ENCODE measurements at places on chromosomes 2 and 18.

DNA sequence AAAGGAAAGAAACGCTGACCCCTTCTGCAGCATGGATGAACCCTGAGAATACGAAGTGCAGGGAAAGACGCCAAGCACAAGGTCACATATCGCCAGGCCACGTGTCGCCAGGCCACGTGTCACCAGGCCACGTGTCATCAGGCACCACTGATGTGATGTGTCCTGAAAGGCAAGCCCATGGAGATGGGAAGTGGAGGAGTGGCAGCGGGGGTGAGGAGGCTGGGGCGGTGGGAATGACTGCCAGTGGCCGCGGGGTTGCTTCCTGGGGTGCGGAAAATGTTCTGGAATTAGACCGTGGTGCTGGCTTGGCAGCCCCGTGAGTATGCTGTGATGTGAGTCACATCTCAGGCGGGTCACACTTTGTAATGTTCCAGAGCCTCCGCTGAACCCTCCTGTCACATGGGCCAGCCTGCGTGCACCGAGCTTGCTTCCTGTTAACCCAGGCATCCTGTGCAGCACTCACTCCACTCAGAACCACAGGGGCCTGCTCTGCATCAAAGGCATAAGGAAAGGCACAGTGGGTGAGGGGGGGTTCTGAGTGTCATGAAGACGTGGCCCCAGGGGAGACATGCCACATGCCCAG, 39.0 kb downstream of the SLC66A2 start:
- peak; percentile 8 for DNase-seq

GRCh38 chr2:239609162-239609561, 208.3 kb upstream of the HDAC4 start:
- no peak for DNase-seq

GRCh38 chr2:141399270-141399669, 731.5 kb downstream of the LRP1B start:
- DNase-seq = no peak

- DNase-seq = no peak
Measured at GRCh38 chr2:99748344-99748743, 258.5 kb upstream of the REV1 start.

DNA sequence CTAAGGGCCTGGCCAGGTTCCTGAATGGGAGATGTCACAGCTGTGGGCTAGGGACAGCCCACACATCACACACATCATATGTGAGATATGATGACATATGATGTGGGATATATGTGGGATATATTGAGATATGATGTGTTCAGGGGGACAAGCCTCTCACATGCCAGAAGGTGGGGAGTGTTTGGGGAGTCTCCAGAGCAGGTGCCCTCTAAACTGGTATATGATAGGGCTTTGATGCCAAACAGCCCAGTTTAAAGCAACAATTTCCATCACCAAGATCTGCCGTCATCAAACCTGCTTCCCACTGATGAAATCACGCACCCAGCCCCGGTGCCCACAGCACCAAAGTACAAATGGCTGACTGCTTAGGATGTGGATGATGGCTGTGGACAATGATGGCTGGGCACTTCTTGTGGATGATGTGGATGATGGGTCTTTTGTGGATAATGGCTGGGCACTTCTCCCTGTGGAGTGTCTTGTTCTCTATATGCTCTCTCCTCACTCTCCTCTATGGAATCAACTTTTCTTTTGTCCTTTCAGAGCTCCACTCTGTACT, 50.9 kb downstream of the FBLN7 start:
- DNase-seq = no peak

DNA sequence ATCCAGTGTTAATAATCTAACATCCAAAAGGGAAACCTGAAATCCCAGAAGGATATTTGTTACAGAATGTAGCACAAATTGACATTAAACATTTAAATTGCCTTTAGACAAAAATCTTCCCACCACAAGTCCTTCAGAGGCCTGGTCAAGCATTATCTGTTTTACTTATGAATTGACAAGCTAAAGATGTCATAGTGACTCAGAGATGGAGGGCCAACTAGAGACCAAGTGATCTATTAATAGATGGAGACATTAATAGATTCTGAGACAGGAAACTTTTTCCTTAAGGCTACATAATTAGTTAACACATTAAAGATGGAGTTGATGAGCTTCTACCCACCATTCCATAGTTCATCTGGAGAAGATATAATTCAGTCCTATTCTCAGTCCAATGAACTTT, 526.2 kb downstream of the IRS1 start:
- DNase-seq = no peak

DNA sequence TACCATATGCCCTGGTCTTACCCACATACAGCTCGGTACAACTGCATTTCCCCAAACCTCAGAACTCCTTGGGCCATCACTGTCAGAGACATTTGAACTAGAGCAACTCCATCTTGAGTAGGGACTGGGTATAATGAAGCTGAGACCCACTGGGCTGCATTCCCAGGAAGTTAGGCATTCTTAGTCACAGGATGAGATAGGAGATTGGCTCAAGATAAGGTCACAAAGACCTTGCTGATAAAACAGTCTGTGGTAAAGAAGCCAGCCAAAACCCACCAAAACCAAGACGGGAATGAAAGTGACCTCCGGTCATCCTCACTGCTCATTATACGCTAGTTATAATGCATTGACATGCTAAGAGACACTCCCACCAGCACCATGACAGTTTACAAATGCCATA, 131.3 kb downstream of the PIK3C3 start:
- DNase-seq = no peak

DNA sequence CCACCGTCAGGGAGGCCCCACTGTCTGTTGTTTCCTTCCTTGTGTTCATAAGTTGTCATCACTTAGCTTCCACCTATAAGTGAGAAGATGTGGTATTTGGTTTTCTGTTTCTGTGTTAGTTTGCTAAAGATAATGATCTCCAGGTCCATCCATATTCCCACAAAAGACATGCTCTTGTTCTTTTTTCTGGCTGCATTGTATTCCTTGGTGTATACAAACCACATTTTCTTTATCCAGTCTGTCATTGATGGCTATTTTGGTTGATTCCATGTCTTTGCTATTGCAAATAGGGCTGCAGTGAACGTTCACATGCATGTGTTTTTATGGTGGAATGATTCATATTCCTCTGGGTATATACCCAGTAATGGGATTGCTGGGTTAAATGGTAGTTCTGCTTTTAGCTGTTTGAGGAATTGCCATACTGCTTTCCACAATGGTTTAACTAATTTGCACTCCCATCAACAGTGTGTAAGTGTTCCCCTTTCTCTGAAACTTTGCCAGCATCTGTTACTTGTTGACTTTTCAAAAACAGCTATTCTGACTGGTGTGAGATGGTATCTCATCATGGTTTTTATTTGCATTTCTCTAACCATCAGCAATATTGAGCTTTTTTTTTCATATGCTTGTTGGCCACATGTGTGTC, 156.6 kb upstream of the NOSTRIN start:
- DNase-seq = no peak

GRCh38 chr2:112034924-112035323, 20.1 kb upstream of the TMEM87B start:
- DNase-seq = no peak

DNA sequence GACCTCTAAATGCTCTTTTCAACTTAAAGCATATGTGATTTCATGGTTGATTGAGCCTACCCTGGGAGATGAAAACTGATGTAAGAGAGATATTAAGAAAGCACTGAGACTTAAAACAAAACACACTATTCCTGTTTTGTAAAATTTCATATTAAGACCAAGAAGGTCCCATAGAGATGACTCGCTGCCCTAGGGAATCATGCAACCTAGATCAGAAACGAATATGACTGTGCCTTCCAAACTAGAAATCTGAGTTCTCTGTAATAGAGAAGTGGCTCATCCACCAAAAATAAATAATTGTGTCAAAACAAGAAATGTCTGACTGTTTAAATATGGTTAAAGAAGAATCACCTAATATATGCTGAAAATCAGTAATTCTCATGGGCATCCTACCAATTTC, 776.8 kb upstream of the SOX11 start:
- DNase-seq = no peak

GRCh38 chr2:101036562-101036961, 34.5 kb downstream of the RPL31 start:
- no peak for DNase-seq

- DNase-seq = no peak
Measured at GRCh38 chr18:36066686-36067054, 689 bp downstream of the RPRD1A start.

GRCh38 chr2:179050755-179051154, 818 bp upstream of the CCDC141 start:
- no peak for DNase-seq

DNA sequence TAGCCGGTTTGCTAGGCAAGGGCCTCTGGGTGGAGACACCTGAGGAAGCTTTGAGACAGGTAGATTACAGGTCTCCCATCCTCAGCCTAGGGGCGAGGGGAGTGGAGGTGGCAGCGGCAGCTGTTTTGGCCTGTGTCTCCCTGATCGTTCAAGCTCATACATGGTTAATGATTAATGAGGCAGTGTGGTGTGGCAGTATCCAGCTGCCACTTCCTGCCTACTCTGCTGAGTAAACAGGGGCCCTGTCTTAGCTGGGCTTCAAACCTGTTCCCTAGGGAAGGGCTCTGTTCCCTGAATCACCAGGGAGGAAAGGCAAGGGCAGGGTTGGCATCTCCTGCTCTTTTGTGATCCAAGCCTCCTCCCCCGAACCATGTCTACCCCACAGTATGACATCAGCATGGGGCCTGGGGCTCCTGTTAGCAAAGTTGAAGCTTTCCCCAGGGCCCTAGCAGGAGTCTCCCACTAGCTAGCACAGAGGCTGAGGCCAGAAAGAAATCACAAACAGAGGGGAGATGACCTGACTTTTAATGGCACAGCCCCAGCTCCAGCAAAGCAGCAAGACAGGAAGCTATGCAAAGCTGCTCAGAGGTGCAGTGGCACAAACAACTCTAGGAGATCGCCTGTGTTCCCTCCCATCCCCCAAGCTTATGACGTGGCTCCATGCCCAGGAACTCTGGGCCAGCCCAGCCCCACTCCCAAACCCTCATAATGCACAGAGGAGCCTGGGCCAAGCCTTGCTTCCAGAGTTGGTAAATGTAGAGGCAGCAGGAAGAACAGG, 3.7 kb upstream of the TUBA4B start:
- peak; percentile 54 for DNase-seq

DNA sequence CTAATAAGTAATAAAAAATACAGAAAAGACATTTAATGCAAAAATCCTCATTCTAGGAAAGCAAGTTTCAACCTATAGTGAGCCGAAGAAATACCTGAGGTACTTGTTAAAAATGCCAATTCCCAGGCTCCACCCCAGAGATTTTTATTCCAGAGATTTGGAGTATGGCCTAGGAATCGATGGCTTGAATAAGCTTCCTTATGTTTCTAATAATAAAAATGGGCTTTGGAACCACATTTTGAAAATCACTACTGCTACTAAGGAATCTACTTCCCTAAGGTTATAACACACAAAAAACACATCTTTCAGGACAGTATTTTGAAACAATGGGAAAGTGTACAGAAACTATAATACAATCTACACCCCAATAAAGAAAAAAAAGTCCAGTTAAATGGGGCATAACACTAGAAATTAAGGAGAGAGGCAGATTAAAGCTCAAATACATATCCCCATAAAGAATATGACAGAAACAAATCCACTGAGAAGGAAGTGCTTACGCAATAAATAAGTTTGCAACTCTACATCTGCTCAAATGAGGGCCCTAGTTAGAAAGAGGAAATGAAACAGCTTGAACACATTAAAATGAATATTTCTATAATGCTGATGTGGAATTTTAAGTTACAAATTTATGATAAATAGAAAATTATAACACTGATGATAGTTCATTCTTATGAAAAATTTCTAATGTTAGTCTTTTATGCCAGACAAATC, 103.7 kb downstream of the EPB41L3 start:
- DNase-seq = no peak

DNA sequence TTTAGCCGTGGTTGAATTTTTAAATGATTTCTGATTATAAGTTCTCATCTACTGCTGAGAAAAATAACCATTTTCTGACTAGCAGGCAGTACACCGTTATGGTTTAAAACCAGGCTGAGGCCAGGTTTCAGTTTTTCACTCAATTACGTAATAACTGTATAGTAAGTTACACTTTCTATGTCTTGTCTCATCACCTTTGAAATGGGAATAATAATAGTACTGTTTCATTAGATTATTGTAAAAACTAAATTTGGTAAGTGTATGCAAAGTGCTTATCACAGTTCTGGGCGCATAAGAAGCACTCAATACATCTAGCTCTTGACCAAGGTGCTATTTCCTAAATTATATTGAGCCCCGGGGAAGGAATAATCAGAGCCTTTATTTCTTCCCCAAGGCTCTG, 76.8 kb downstream of the LIMS1 start:
- DNase-seq = no peak

DNA sequence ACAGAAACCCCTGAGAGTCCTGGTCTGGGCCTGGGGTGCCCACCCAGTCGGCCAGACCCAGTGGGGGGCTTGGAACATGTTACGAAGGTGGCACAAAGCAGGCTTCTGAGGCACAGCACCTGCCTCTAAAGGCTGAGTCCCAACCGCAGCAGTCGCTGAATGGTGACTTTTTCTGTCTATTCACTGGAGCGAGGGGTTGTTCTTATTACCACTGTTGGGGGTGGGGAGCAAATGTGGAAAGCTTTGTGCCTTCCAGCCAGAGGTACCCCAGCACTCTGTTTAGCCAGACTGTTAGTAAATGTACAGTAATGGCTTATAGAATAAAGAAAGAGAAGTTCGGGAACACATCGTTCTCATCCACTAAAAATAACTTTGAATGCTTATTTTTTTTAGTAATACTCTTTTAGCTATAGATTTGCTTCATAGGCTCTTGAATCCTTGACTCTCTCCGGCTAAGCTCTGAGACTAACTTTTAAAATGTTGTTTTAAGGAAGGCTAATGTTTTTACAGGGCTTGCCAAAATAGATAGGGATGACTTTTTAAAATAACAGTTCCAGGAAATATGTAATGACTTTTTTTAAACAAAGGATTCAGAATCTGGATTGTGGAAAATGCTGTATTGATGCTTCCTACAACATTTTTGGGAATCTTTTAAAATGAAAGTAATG, 23.4 kb upstream of the PTPN2 start:
- no peak for DNase-seq

Measured in GM04503 (cell line).